Hindlimb muscle (tissue), 1 donor: ENCODE measurements at places on chromosomes 5 and 9. TPM values are rescaled to one million over a fixed set of nuclear protein-coding genes. Genes with fewer than 3 reads are reported as not detected.

DNA sequence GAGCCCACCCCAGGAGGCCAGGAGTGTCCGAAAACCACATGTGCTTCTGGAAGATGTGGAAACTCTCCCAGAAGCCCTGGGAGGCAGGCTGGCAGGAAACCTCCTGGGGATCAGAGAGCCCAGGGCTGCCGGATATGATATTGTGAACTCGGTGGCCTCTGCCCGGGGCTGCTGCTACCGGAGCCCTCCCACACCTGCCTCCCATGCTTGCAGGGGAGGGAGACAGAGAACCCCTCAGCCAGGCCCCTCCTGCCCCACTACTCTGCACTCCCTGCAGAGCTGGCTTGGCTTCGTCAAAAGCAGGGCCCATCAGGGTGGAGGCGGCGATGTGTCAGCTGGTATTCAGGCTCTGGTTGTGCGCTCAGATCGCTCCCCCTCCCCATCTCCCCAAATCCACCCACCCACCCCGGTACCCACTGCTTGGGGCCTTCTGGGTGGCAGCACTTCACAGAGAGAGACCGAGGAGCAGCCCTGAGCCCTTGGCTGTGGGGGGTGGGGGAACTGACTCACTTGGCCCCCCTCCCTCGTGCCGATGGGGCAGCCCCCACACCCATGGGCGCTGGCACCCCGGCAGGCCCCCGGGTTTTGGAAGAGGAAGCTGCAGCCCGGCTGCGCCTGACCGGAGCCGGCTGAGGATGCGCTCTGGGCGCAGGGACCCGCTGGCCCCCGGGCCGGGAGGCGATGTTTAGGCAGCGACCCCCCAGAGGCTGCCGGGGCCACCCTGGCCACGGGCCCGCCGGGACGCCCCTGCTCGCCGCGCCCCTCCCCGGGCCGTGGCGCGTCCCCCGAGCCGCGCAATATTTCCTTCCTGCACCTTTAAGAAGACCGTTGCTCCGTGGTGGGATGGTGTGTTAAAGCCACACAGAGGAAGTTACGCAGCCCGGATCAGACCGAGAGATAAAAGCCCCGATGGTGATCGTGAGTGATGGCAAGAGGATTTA lies 786 bp upstream of the NTNG2 start:
- DNase-seq, result no peak

- no peak for DNase-seq
These were observed 27.7 kb upstream of the SSBP2 start for GRCh38 chr5:81778642-81779041.

LTC4S gene
- polyA plus RNA-seq, result 2.8 TPM

- no peak for DNase-seq
These were observed 204.8 kb downstream of the MLLT3 start for GRCh38 chr9:20417373-20418080.
